ENCODE measurements at places on chromosomes 5 and 9.

GRCh38 chr9:88737031-88737430 is 202.1 kb downstream of the NXNL2 start:
- no peaks in the 10 kb centered on the region for H3K27me3 ChIP-seq
- H3K36me3 ChIP-seq: no peaks in the 10 kb centered on the region
- no peaks in the 10 kb centered on the region for H3K4me1 ChIP-seq
- DNase-seq: no peak

DNA sequence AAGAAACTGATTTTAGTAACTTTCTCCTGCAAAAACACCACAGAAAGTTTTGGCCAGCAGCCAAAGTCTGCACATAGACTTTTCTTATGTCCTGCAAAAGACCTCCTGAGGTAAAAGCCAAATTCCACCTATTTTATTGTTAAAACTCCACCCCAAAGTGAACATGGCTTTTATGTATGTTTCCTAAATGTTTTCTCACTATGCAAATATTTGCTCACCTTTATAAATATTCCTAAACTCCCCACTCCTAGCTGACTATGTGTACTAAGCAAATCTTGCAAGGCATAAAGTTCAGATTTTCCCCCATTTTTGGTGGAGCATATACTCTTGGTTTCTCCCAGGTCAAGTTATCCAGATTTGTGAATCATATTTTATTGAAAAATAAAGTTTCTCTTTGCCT is 446.2 kb downstream of the DNAH5 start:
- H3K4me1 ChIP-seq: no peaks in the 10 kb centered on the region
- H3K36me3 ChIP-seq: no peaks in the 10 kb centered on the region
- no peak overlapping the region for H3K27ac ChIP-seq
- no peak overlapping the region for H3K4me3 ChIP-seq

- no peak overlapping the region for H3K27ac ChIP-seq
- DNase-seq: no peak
- no peaks in the 10 kb centered on the region for H3K36me3 ChIP-seq
- no peak overlapping the region for H3K4me3 ChIP-seq
These were observed 143.9 kb downstream of the AOPEP start for GRCh38 chr9:94870465-94870792.

DNA sequence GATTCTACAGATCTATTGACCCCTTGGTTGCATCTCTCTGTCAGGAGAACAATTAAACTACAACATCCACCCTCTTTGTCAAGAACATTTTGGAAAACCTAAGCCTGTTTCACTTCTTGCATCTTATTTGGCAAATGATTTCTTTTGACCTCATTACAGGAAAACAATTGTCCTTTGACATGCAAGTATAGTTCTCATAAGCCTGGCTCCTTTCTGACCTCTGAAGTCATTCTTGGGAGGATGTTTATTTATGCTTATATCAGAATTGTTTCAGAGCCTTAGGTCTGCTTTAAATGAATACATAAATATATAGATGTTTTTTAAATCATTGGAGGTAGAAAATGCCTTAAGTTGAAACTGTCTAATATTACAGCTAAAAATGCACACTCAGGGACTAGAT is 361.3 kb upstream of the PTGER4 start:
- H3K4me1 ChIP-seq: no peaks in the 10 kb centered on the region
- no peak overlapping the region for H3K4me3 ChIP-seq
- no peak for DNase-seq

GRCh38 chr5:151037561-151038411 is 17.4 kb downstream of the GPX3 start:
- no peaks in the 10 kb centered on the region for H3K27me3 ChIP-seq
- H3K27ac ChIP-seq: no peak overlapping the region
- no peak for DNase-seq
- H3K4me1 ChIP-seq: no peaks in the 10 kb centered on the region

DNA sequence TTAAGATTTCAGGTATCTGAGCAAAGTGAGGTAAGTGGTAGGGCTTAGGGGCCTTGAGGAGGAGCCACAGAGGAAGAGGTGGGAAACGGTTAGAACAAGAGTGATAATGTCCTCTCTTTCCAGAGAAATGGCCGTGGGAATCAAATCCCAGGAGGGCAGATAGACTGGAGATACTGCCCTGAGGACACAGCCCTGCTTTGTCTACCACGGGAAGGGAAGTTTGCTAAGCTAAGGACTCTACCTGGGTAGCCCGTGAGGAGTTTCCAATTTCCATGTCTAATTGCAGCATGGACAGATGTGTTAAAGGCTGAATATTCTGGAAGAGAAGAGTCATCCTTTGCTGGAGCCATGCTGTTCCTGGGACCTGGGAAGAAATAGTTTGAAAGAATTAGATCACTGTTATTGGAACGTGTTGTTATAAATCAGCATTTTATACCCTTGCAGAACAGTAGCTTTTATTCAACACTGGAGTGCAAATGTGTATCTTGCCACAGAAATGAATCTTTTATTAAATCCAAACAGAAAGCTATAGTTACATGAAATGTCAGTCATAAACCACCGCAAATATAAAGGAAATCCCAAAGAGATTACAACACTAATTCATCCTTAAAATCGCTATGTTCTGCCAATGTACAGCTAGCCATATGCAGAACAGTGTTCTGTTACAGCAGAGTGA is 133.2 kb upstream of the LHFPL2 start:
- H3K4me1 ChIP-seq: no peaks in the 10 kb centered on the region
- H3K4me3 ChIP-seq: no peak overlapping the region
- DNase-seq: no peak
- H3K36me3 ChIP-seq: no peaks in the 10 kb centered on the region
- H3K27ac ChIP-seq: no peak overlapping the region

- no peak overlapping the region for H3K4me3 ChIP-seq
- H3K4me1 ChIP-seq: no peaks in the 10 kb centered on the region
- H3K27ac ChIP-seq: no peak overlapping the region
- DNase-seq: no peak
- H3K27me3 ChIP-seq: no peaks in the 10 kb centered on the region
These were observed 55.1 kb downstream of the PLPPR1 start for GRCh38 chr9:101083448-101084202.

GRCh38 chr9:106620866-106621265 is 242.1 kb upstream of the ZNF462 start:
- H3K4me1 ChIP-seq: peaks cover 6% of the 10 kb centered on the region
- no peaks in the 10 kb centered on the region for H3K36me3 ChIP-seq
- H3K4me3 ChIP-seq: no peak overlapping the region
- no peaks in the 10 kb centered on the region for H3K27me3 ChIP-seq

- peak; percentile 52 for DNase-seq
- H3K27ac ChIP-seq: no peak overlapping the region
- H3K4me3 ChIP-seq: no peak overlapping the region
- no peaks in the 10 kb centered on the region for H3K36me3 ChIP-seq
- H3K27me3 ChIP-seq: no peaks in the 10 kb centered on the region
These were observed 129.8 kb downstream of the SLC12A2 start for GRCh38 chr5:128213340-128213739.
